ENCODE measurements at places on chromosomes 7 and 10. TPM values are rescaled to one million over a fixed set of nuclear protein-coding genes. Genes with fewer than 3 reads are reported as not detected.

Gene UCMA
- not detected for total RNA-seq

Gene GRM3
- total RNA-seq = not detected

Gene EIF3A
- total RNA-seq = 114 TPM

Gene RRP12
- 13.3 TPM for total RNA-seq

Gene OR6B1
- not detected for total RNA-seq

Gene UNCX
- total RNA-seq = not detected

Gene GSDME
- 41.3 TPM for total RNA-seq

Gene GLI3
- total RNA-seq = 3.9 TPM

Gene ABI1
- 31.9 TPM for total RNA-seq

Gene TUBB8
- total RNA-seq = not detected
